ENCODE measurements at places on chromosomes 5 and 9.
A peak's percentile ranks its signal among the peaks of the same experiment; 100 is the strongest.

DNA sequence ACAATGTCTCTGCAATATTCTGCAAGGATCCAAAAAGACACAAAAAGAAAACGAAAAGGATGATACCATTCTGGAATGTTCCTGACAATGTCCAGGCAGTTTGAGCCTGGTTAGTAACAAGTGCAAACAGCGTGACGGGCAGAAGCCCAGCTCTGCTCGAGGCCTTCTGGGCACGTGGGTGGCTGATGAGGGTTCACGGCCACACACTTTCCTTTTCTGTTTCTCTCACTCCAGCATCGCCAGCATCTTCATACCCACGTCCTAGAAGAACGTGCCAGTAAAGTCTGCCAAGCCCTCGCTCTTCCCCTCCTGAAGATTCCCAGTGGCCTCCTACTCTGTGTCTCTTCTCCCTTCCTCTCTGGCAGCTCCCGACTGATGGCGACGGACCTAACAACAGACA is 36.7 kb downstream of the COL23A1 start:
- no peak for DNase-seq

- DNase-seq = no peak
These were observed 40.0 kb downstream of the FANCC start for GRCh38 chr9:95277509-95277908.

- DNase-seq = no peak
These were observed 687.1 kb downstream of the TLE1 start for GRCh38 chr9:81002242-81002641.

GRCh38 chr5:14816999-14817761 is 54.4 kb downstream of the ANKH start:
- peak; percentile 84 for DNase-seq

DNA sequence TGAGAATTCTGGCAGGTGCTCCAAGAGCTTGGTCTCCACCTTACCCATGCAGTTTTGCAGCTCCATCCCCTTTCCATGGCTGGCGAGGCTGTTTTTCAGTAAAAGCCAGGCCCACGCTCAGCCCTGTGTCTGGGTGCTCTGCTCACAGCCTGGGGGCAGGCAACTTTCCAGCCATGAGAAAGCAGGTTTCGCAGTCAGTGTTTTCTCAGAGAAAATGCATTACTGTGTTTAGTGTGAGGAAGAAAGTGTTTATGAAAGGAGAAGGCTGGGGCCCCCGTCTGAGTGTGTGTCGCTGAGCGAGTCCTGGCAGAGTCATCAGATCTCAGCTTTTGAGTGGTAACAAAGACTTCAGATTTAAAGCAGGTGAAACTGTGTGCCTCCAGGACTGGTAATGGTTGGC is 248.1 kb downstream of the IRX1 start:
- DNase-seq = no peak

GRCh38 chr5:131749138-131749537 is 47.7 kb downstream of the FNIP1 start:
- DNase-seq = peak; percentile 65

DNA sequence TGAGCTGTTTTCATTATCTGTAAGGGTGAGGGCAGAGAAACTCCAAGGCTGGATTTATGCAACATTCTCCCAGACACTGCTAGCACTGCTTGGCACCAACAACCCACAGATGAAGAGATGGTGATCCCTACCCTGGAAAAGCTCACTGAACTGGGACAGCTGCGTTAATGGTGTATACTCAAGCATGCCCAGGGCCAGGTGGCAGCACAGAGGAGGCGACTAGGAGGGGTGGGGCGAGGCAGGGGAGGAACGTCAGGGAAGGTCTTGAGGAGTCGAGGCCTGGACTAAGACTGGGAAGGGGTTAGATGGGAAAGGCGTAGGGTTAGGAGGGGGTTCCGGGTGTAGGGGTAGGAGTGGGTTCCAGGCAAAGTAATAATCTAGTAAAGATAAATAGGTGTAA is 73.1 kb upstream of the TBC1D9B start:
- no peak for DNase-seq

GRCh38 chr5:109927639-109928038 is 237.9 kb downstream of the MAN2A1 start:
- no peak for DNase-seq

DNA sequence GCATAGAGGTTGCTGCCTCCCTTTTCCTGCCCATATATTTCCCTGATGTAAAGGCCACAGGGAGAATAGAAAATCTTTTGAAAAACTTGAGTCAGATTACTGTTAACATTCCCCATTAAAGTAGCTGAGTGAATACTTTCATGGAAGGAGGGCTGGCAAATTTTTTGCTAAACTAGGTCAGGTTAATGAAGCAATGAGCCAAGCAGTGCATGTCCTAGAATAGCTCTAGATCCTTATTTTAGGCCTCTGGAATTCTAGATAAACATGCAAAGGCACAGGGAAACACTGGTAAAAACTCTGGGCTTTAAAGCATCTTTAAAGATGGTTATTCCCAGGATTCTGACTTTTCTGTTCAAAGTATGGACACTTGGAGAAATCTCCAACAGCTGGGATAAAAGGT is 27.9 kb downstream of the TTC1 start:
- DNase-seq = no peak

- DNase-seq = peak; percentile 80
These were observed 66.2 kb downstream of the SMC5 start for GRCh38 chr9:70324963-70325362.

DNA sequence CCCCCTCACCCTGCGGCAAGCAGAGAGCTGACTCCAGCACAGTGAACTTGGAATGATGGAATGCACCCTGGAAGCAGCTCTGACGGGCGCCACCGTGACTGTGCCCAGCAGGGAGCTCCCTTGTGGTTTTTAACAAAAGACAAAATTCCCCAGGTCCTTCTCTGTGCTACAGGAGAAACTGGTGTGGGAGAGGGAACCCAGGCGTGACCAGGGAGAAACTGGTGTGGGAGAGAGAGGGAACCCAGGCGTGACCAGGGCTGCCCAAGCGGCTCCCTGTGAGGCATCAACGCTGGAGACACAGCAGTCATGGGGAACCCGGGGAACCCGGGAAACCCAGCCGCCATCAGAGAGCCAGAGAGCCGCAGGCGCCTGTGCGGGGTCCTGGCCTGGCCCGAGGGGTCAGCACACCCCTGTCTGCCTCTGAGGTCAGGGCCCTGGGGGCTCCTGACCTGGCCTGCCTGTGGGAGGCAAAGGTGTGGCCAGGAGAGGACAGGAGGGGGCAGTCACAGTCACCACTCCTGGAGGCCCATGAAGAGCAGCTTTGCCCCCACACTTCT is 3.1 kb upstream of the AHRR start:
- DNase-seq = peak; percentile 83

GRCh38 chr5:109411627-109412026 is 1.9 kb upstream of the PJA2 start:
- peak; percentile 89 for DNase-seq

DNA sequence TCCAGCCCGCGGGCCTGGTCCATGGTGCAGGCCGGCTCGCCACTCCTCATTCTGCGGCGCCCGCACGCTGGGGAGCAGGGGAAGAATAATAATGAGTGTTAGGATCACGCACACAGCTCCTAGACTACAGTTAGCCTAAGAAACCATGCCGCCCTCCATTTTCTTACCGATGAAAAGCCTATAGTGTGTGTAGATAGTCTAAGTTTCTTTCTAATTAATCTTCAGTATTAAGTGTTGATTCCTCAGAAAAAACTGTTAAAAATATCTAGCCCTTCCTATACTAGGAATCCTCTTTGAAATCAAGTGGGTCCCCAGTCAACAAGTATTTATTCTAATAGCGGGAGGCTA is 9.3 kb downstream of the ZBED3 start:
- DNase-seq = no peak

GRCh38 chr9:134294153-134295071 is 31.8 kb upstream of the RXRA start:
- no peak for DNase-seq

DNA sequence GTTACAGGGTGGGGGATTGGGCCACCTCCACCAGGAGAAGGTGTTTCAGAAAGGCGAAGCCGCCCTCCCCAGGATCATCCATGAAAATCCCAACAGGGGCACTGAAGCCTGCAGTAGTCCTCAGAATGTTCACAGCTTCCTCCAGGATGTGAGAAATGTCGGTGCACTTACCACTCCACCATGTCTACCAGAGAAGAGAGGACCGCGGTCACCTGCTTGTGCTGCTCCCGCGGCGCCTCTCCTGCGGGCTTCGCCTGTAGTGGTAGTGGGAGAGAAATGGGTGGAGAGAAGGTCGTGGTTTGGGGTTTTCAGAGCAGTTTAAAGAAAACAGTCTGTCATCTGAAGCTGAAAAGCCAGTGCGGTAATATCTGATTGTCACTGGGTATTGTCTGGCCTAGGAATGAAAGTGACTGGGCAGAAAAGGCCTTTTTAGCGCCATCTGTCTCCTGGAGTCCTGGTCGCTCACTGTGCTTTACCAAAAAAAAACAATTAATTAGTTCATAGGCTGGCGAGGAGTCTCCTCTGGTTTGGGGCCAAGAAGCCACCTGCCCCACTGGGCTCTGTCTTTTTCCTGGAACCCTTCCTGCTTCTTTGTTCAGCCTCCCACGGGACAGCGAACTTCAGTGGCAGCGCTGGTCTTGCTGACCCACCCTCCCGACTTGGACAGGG is 23.0 kb upstream of the PPP1R26 start:
- no peak for DNase-seq

- DNase-seq = peak; percentile 50
These were observed 25.0 kb upstream of the TDRD7 start for GRCh38 chr9:97386733-97387503.

DNA sequence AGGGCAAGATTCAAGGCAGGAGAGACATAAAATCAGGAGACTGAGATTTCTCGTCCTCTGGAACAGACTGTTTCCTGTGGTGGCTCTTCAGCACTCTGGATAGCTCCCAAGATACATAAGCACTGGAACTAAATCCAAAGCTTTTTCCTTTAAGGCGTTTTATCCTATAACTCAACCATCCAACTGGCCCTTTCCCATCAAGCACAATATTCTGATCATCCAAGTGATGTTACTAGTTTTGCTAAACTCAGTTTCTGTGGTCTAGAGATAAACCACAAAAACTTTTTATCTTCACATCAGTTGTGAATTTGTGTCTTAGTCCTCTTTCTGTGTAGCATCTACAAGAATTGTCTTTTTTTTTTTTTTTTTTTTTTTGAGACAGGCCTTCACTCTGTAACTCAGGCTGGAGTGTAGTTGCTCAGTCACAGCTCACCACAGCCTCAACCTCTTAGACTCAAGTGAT is 299.4 kb downstream of the COX7C start:
- DNase-seq = peak; percentile 52

GRCh38 chr9:120857481-120857880 is 14.8 kb upstream of the PSMD5 start:
- DNase-seq = no peak

- peak; percentile 88 for DNase-seq
These were observed 795 bp upstream of the PJA2 start for GRCh38 chr5:109410389-109411148.

DNA sequence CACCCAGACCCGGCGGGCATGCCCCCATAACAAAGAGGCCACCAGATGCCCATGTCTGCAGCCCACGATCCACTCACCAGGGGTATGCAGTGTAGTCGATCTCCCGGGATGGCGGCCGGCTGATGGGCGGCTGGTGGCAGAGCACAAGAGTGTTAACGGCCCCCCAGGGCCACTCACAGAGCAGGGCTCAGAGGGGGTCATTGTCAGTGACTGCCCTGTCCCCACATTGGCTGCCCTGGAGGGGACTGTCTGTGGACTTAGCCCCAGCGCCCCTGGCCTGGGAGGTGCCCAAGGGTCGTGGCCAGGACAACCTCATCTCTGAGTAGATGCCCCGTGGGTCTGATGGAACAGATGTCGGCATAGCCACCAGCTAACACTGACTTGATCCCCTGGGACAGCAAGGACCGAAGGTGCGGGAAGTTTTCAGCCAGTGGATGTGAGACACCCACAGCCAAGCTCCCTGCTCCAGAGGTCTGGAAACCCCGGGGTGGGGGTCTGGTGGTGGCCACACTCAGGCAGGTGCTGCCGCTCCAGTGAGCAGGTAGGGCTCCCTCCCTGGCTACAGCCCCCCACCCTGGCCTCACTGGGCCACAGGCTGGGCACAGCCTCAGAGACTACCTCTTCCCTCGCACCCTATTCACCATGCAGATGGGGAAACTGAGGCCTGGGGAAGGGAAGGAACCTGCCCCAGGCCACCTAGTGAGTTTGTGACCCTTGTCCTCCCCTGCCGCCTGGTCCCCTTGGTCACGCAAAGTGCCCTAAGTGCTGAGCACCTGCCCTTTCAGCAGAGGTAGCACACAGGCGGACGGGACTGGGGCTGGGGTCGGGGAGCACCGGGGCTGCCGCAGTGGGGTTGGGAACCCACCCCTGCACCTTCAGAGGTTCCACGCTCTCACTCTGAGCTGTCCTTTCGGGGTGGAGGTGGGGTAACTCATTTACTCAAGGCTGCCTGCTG is 38.1 kb upstream of the SARDH start:
- no peak for DNase-seq

Measured in EL (cell line).